ENCODE measurements at places on chromosomes 16 and 17.

- no peak for DNase-seq
Observed at GRCh38 chr17:58756246-58757161, 850 bp downstream of the PPM1E start.

GRCh38 chr17:63382826-63383225, 63.3 kb downstream of the CYB561 start:
- no peak for DNase-seq

- DNase-seq: no peak
Observed at GRCh38 chr17:74616696-74617095, 6.8 kb downstream of the CD300E start.

GRCh38 chr16:4410335-4411075, 5.9 kb downstream of the CORO7 start:
- no peak for DNase-seq

DNA sequence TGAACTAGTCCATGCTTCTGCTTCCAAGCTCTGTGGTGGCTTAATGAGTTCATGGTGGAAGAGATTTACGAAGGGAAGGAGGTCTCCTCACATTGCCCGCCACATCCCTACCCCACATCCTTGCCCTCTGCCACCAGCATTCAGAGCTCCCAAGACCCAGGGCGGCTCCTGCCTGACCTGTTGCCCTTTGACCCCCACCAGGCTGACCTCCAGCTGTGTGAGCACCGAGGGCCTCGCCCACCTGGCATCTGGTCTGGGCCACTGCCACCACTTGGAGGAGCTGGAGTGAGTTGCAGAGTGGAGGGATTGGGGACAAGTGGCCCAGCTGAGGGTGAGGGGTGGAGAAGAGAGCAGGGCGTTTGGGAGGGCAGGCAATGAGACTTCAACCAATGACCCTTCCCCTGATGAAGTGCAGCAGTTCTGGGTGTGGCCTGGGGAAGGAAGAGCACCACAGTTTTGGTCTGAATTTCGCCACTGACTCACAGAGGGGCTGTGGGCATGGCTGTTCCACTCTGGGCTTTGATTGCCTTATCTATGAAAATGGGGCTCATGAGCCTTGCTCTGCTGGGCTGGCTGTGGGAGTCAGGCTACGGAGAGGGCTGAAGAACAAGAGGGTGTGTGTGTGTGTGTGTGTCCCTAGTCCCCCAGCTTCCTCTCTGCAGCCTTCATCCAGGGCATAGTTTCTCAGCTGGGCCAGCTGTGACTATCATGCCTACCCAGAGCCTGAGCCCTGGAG, 22.6 kb upstream of the CPNE2 start:
- DNase-seq: no peak

DNA sequence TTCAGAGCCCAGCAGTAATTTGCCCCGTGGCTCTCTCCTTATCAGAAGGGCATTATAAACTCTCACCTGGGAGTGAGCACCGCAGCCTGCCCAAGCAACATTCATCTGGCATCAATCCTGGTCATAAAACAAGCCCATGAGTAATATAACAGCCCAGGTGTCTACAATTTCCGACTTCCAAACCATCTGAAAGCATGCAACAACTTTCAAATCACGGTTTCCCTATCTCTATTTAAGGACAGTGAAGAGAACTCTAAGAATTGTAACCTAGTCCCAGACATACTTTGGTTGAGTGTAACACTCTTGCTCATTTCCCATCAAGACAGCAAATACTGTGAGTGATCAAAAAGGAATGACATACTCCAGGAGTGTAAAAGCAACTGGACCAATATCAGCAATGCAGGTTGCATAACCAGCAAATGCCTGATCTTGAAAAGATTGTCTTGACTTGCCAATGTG, 487.4 kb upstream of the SOX9 start:
- no peak for DNase-seq

- DNase-seq: no peak
Observed at GRCh38 chr16:2981177-2981898, 1.1 kb upstream of the PKMYT1 start.

GRCh38 chr16:10196999-10197398, 14.8 kb upstream of the GRIN2A start:
- no peak for DNase-seq

DNA sequence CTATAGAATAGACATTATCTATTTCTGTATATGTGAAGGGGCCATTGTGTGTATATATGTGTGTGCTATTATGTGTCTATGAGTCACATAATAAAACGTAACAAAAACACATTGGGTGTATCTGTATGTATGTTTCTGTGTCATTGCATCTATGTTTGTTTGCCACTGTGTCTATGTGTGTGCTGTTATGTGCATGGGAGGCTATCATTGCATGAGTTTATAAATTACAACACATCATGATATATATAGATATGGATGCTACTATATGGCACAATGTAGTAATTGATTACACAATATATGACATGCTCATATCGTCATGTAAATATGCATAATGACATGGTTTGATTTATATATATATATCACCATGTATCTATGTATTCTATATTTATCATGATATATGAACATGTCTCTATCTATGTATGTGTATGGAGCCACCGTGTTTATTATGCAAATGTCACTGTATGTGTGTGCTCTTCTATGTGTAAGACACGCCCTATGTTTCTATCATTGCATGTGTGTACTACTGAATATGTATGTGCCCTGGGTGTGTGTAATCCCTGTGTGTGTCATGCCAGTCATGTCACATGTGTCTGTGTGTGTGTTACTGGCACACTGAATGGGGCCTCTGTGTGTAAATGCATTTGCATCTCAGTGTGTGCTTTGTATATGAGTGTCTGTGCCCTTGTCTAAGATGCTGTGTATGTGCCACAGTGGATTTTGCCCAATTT, 1.4 kb upstream of the TSPOAP1 start:
- no peak for DNase-seq

DNA sequence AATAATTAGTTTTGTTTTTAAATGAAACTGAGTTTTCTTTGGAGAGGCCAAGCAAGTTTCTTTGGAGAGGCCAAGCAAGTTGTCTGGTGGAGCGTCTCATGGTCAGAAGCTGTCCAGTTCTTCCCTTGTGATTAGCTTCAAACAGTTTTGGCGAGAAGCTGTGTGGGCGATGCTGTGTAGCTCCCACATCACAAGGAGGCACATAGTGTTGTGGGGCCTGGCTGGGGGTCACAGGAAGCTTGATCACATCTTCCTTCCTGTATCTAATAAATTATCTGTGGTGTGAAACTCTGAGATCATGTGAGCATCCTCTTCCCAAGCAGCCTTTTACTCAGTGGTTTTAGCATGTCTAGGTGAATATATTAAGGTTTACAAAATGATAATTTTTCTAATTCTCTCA, 33.9 kb downstream of the SPECC1 start:
- no peak for DNase-seq

GRCh38 chr17:5640726-5641125, 56.4 kb upstream of the NLRP1 start:
- no peak for DNase-seq

DNA sequence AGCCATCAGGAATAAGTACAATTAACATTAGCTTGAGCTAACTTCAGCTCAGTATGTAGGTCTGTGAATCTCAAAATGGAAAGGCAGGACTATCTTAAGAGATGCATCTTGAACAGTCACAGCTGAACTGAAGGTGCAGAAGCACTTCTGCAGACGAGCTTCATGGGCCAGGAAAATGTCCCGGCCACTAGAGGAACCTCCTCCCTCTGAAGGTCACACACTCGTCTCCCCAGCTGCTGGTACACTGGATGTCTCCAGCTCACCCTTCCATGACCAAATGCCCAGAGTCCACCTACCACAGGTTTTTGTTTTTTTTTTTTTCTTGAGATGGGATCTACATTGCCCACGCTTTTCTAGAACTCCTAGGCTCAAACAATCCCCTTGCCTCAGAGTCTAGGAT, 33.2 kb downstream of the WDR59 start:
- no peak for DNase-seq

- no peak for DNase-seq
Observed at GRCh38 chr16:316741-317464, 33.9 kb downstream of the PDIA2 start.

- no peak for DNase-seq
Observed at GRCh38 chr16:86379505-86379846, 130.9 kb upstream of the FOXF1 start.

DNA sequence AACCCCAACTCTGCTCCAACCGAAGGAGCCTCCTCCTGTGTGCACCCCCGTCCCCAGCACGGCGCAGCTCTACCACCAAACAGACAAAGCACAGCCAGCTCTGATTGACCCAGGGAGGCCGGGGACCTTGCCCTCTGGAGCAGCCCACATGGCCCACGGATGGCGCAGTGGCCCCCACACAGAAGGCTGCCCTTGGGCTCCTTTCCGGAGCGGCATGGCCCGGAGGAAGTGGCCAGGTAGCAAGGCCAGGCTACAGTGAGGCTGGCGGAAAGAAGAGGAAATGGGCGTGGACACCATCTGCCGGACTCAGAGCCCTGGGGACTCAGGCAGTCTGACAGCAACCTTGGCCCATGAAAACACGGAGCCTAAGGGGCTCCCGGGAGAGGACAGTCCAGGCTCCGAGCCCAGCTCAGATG, 19.9 kb upstream of the ZC3H18 start:
- no peak for DNase-seq

GRCh38 chr16:61005952-61006351, 1030.3 kb downstream of the CDH8 start:
- no peak for DNase-seq

DNA sequence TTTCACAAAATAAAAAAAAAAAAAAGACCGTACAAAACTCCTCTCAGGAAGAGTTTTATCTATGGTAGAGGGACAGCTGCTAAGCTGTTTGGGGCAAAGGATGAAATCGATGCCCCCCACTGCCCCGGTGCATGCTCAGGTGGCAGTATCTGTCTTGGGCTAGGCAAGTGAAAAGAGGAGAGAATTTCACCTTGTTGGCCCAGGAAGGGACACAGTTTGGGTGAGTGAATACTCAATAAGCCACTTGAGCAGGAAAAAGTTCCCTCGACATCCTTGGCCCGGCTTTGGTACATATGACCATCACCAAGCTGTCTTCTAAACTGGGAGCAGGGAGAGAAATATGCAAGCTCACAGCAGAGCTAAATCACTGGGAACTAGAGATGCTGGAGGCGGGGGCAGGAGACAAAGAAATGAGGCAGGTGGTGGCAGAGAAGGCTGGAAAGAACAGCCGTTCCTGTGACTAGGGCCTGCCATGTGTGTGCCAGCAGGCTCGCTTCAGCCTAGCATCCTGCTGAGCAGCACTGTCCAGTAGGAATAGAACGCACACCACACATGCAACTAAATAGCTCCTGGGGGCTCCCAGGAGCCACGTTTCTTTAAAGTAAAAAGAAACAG, 8.2 kb upstream of the EIF1 start:
- no peak for DNase-seq

DNA sequence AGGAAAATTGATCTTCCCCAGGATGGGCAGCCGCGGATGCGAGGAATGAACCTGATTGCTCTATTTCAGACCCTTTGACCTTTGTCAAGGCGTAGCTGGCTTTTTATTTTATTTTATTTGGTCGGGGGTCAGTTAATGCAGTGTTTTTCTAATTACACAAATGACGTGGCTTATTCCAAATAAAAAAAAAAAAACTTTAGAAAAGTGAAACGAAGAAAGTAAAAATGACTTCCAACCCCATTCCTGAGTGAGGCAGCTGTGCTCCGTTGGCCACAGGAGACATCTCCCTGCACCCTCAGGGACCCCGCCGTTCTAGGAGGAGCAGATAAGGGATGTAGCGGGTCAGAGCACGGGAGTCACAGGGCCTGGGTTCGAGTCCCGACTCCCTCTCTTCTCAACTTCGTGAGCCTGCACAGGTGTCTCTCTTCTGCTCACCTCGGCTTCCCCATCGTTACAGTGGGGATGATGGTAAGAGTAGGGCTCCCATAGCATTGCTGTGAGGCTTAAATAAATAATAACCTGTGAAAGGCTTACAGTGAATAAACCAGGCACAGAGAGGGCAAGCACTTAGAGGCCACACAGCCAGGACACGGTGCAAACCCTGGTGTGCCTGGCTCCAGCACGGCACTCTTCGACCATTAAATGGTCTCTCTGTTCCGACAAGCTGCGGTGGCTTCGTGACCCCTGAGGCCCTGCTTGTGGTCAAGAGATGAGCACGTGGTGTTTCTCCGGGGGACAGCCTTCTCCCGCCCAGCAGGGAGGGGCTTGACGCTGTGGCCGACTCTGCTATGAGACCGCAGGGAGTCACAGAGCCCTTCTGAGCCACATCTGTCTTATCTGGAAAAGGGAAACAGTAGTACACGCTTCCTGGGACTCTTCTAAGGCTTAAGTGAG, 10.2 kb downstream of the FOXF1 start:
- DNase-seq: no peak

DNA sequence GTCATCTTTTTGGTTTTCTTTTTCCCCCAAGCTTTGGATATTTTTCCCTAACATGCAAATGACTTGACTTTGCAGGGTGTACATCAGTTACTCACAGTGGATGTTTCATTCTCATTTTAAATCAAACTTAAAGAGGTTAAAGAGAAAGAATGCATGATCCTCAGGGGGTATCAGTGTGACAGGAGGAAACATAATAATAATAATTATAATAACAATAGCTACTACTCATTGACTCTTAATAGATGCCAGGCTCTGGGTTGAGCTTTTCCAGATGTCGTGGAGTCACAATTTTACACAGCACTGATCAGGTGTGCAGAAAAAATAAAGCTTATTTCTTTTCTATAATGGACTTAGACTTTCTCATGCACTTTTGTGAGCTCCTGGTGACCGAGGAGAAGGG, 157.2 kb upstream of the CACNG3 start:
- DNase-seq: no peak

DNA sequence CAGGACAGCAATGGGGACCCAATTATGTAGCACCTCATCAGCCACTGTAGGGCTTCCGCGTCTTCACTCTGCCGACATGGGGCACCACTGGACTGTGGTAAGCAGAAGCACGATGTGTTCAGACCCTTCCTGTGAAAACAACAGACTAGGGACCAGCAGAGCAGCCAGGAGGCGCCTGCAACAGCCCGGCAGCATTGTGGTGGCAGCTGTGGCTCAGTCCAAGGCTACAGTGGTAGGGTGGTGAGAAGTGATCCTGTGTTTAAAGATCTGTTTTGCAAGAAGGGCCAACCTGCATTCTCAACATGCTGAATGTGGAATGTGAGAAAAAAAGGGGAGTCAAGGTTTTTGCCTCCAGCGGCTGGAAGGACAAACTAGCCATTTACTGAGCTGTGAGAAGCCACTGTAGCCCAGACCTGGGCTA, 80.8 kb downstream of the GAS7 start:
- DNase-seq: no peak
